Glutamatergic neuron (in vitro differentiated cells): ENCODE measurements at places on chromosomes 2 and 18. TPM values are rescaled to one million over a fixed set of nuclear protein-coding genes. Genes with fewer than 3 reads are reported as not detected.

The MAP2 gene
- total RNA-seq: 177 TPM

The SOWAHC gene
- 12.9 TPM for total RNA-seq

The RPIA gene
- total RNA-seq: 8.1 TPM

The FAM124B gene
- 1.3 TPM for total RNA-seq

The GDF7 gene
- total RNA-seq: not detected

The CCDC74B gene
- total RNA-seq: 0.29 TPM

The SCYGR4 gene
- total RNA-seq: not detected

The THSD7B gene
- 182 TPM for total RNA-seq

The ALKAL2 gene
- total RNA-seq: 1.0 TPM

The IL18R1 gene
- not detected for total RNA-seq

The IL1B gene
- total RNA-seq: not detected

The MYO1B gene
- 129 TPM for total RNA-seq

The RABL2A gene
- 17.0 TPM for total RNA-seq

The DSG1 gene
- total RNA-seq: not detected

The ABHD1 gene
- not detected for total RNA-seq

The PPIL3 gene
- 44.9 TPM for total RNA-seq

The TMEM247 gene
- total RNA-seq: not detected

The ITPRIPL1 gene
- 0.56 TPM for total RNA-seq

The CCDC74A gene
- total RNA-seq: 0.54 TPM
